ENCODE measurements at places on chromosomes 16 and 17. TPM values are rescaled to one million over a fixed set of nuclear protein-coding genes. Genes with fewer than 3 reads are reported as not detected.

CFAP119 gene
- total RNA-seq = 4.0 TPM

MYH13 gene
- total RNA-seq = 0.13 TPM

RPTOR gene
- total RNA-seq = 25.1 TPM

HP gene
- not detected for total RNA-seq

PHOSPHO1 gene
- 0.13 TPM for total RNA-seq

CCL15 gene
- total RNA-seq = not detected

HAS3 gene
- 0.23 TPM for total RNA-seq

TERB1 gene
- not detected for total RNA-seq

RAB11FIP4 gene
- 0.45 TPM for total RNA-seq

NXPH3 gene
- total RNA-seq = 0.19 TPM

All from LHCN-M2 (cell line).